ENCODE measurements at places on chromosomes 7 and 10.

DNA sequence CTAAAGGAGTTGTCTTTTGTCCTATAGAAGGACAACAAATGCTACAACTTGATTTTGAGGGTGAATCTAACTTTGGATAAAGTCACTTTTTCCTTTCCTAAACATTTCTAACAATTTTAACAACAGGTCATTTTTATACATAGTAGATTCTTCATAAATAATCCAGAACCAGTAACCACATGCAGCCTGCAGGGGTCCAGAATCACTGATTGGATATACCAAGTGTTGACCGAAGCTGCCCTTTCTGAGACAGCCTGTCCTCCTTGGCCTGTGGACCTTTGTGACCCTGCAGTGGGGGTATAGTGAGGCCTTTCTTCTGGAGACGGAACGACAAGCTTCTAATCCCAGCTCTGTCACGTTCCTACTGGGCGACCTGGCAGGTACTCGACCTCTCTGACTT lies 34.8 kb upstream of the LAMB4 start:
- no peak for DNase-seq

GRCh38 chr7:23093546-23093945 lies 12.0 kb upstream of the KLHL7 start:
- DNase-seq, result no peak

DNA sequence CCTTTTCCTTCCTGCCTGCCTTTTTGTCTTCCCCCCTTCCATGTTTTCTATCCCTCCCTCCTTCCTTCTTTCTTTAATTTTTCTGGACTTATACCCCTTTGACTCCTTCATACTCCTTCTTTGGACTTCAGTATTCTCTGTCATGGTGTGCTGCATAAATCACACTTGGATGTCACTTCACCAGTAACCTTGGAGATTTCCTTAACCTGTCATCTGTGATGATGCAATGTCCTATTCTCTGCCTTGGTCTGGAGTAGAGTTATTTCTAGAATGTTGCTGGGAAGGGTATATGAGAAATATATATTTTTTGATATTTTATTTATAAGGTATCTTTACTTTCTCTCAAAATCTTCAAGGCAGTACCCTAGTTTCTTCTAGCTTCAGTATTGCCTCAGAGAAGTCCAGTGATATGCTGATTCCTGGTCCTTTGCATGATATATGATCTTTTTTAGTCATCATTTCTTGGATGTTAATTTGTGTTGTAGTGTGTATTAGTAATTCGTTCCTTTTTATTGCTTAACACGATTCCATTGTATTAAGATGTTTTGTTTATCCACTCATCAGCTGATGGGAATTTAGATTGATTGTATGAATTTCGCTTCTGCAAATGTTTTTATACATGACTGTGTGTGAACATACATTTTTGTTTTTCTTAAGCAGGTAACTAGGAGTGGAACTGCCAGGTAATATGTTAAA lies 206.9 kb upstream of the MBL2 start:
- DNase-seq, result no peak

- DNase-seq, result no peak
Observed at GRCh38 chr7:83820641-83821040, 171.7 kb upstream of the SEMA3E start.

DNA sequence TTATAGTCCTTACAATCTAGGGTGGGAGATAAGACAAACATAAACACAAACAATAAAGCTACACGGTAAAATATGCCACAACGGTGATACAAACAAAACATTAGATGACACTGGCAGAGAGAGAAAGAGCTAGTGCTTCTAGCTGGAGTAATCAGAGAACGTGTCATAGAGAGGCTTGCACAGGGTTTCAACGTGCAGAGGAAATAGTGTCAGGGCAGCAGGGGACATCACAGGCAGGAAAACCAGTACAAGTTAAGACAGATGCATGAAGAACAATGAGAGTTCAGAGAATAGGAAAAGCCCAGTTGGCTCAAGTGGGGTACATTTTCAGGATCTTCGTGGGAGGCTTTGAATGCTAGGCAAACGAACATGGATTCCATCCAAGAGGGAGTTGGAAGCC lies 91.4 kb downstream of the ZNF438 start:
- no peak for DNase-seq

DNA sequence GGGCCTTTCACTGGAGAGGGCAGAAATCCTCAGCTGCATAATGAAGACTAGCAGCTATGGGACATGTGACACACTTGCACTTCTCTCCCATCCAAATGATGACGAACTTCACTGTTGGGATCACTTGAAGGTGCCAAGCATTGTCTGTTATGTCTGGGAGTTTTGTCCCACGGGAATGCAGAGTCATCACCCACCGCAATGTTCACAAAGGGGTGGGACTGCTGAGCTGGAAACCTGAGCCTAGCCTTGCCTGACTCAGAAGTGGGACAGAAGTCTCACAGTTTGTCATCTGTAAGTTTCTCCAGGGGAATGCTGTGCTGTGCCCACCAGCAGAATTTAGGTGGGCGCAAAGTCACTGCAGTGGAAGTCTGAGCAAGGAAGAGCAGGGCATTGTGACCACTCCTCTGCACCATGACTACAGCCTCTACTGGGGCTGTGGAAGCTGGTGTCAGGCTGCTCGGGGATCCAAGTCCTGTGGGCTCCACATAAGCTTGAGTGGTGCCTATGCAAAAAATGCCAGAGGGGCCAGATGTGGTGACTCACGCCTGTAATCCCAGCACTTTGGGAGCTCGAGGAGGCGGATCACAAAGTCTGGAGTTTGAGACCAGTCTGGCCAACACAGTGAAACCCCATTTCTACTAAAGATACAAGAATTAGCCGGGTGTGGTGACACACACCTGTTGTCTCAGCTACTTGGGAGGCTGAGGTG lies 472.0 kb upstream of the CNTNAP2 start:
- no peak for DNase-seq

DNA sequence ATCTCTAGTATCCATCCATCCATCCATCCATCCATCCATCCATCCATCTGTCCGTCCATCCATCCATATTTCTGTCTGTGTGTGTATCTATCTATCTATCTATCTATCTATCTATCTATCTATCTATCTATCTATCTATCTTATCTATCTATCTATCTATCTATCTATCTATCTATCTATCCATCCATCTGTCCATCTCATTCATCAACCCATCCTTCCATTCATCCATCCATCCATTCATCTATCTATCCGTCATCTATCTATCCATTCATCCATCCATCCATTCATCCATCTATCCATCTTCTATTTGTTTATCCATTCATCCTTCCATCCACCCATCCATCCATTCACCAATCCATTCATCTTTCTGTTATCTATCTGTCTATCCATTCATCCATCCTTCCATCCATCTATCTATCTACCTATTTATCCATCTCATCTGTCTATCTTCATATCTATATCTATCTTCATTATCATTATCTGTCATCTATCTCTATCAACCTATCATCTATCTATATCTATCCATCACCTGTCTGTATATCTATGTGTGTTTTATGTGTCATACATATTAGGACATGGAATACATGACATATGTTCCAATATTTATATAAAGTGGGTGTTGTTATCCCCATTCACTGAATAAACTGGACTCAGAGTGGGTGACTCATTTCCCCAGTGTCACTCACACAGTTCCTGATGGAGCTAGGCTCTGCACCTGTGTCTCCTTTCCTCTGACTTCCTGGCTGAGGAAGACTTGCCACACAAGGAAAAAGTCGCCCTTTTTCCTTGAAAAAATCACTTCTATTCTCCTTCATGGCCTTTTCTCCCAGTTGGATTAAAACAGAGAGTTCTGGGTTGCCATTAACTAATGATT lies 200.1 kb downstream of the CCDC3 start:
- no peak for DNase-seq

DNA sequence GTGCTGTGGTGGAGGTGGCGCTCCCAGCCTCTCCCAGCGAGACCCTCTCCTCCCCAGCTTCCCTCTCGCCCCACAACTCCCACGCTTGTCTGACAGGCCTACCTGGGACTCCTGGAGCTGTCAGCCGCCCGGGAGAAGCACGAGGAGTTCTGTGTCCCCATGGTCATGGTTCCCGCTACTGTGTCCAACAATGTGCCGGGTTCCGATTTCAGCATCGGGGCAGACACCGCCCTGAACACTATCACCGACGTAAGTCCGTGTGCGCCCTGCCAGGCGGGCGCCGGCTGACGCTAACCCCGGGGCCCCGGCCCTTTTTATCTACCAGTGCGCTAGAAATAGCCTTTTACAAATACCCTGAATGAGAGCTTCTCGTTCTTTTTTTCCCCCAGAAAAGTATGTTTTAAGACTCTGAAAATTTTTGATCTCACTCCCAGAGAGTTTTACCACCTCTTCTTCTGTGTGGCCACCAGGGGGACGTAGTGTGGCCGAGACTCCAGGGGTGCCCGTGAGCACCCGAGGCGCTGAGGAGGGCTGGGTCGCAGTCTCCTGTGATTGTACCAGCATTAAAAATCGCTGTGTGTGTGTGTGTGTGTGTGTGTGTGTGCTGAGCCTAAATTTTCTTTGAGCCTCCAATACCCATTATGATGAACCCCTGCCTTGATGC lies 52.6 kb downstream of the PFKP start:
- DNase-seq, result no peak

DNA sequence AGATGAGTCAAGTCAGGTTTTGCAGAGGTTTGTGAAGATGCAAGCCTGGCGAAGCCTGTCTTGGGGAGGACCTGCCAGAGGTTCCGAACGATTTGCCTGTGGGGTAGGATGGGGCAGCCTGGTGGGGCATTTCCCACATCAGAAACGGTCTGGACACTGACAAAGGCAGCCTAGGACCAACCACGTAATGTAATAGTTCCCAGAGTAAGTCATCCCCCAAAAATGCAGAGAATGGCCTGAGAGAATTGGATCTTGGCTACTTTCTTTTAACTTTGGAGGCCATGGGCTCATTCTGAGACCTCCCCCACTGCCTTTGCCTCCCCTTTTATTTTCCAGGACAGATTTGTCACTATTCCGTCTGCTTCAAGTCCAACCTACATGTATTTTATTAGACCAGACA lies 168.9 kb upstream of the SH2B2 start:
- DNase-seq, result no peak

DNA sequence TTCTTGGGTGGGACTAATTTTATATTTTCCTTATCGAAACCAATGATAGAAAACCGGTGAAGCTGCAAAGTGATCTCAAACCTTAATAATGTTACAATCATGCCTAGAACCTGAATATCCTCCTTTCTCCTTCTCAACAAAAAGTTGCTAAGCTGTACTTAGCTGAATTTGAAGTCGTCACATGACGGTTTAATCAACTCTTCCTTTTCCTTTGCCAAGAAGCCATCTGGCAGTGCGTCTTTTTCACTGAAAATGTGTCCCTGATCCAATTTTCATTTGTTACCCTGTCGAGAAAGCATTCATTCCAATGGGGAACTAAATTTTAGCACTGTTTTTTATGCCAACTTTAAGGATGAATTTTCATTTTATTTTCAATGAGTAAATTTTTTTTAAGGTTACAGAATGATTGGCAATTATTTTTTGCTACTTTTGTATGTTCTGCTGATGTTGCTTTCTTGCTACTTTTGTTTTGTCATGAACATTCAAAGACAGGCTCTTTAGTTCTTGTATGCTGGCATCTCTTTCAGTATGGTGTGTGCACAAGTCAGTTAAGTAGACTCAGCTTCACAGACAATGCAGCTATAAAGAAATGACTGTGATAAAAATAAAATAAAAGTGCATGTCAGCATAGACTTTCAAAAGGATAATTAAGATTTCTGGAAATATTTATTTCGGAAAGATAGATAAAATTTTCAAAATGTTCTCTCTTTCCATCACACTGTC lies 980.0 kb downstream of the DNAJB9 start:
- no peak for DNase-seq

DNA sequence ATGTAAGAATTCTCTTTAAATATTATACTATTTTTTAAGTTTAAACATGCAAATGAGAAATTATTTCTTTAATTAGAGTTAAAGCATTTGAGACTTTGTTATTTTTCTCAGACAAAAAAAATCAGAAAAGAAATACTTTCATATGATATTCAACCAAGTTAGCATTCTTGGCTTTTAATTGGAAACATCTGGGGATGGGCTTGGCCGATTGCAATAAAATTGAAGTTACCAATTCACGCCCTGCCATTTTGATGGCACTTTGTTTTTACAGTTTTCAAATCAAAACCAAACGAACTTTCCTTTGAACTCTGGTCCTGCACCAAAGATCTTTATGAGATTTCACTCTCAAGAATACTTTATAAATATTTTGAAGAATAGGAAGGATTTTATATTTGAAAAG lies 127.7 kb downstream of the ATE1 start:
- no peak for DNase-seq

DNA sequence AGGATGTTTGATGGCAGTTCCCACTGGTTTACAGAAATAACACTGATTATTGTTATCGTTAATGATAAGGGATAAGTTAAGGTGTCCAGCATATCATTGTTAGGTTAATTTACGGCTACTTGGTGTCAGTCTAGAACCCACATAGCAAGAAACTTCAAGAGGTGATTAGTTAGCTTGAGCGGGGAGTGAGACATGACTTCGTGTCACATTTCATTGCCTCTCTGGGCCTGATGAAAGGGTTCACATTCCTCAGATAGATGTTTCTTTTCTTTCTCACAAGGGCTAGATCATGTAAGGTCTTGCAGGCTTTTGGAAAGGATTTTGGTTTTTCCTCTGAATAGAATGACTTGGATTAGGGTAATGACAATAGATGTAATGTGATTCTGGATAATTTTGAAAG lies 26.7 kb downstream of the WAC start:
- no peak for DNase-seq

GRCh38 chr7:30142710-30143109 lies 7.9 kb downstream of the MTURN start:
- no peak for DNase-seq

GRCh38 chr10:14826076-14826829 lies 11.6 kb downstream of the CDNF start:
- no peak for DNase-seq

- no peak for DNase-seq
Observed at GRCh38 chr7:79880312-79880711, 254.3 kb upstream of the GNAI1 start.

GRCh38 chr7:156753630-156754029 lies 113.1 kb downstream of the RNF32 start:
- DNase-seq, result no peak

DNA sequence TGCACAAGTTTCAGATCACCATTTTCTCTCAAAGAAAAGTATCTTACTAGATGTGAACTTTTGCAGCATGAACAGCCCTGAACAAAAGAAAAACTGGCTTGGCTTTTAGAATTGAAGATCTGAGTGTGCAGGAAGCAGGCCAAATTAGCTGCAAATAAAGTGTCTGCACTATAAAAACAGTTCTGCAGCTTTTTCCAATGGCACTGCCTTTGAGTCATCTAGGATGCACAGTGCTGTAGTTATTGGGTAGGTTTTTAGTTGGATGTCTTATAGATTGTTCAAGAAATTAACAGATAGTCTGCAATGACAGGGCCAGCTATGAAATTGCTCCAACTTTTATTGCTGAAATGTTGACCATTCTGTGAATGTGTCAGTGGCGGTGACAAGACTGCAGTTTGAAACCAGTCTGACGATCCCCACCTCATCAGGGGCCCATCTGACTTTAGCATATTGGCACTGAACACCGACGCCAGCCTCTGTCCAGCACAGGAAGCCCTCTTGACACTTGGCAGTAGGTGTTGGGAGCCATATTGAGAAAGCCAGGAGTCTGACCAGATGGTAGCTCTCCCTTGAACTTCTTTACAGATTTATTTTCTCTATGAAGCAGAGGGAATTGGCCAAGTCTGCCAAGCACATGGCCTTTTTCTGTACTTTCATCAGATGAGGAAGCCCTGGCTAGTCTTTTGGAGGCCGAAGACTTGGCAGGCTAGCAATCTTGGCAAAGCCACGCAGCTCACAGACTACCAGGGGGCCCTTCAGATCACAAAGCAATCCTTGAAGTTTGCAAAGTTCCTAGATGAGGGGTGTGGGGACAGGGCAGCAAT lies 490.6 kb downstream of the NEBL start:
- no peak for DNase-seq

All from stimulated activated CD8-positive, alpha-beta memory T cell treated with anti-CD3 and anti-CD28 coated beads, Interleukin-4, amount 100 ng/mL, for 24 hours (primary cell).